NCI-H2081 (cell line): ENCODE measurements at places on chromosomes 6 and 20.

GRCh38 chr20:24815196-24815815 lies 133.8 kb upstream of the CST7 start:
- no peak for DNase-seq

- DNase-seq = peak; percentile 61
Observed at GRCh38 chr6:166786704-166787293, 159.7 kb upstream of the RPS6KA2 start.

GRCh38 chr6:132527791-132528190 lies 10.3 kb upstream of the TAAR9 start:
- DNase-seq = no peak

DNA sequence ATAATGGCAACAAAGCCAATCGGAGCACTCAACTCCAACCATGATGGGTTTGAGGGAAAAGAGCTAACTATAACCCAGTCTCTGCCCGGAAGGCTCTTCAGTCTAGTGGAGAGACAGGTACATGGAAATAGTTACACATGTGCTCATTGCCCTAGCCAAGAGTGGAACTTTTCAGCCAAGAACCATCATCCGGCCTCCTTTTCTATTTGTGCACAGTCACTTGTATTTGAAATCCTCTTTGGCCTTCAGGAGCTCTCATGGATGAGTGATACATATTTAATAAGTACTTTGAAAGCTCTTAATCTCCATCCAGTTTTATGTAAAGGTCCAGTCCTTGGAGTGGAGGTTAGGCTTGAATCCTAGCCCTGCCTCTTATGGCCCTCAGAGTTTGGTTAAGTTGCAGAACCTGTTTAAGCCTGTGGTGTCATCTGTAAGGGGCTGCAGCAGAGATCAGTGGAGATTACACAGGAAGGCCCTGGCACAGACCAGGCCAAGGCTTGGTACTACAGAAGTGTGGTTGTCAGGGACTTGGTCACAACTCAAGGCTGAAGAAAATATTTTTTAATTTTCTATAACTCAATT lies 72.3 kb upstream of the SMLR1 start:
- DNase-seq = no peak

- DNase-seq = peak; percentile 45
Observed at GRCh38 chr6:41683523-41684310, 45.4 kb downstream of the MDFI start.

GRCh38 chr6:31114541-31114878 lies at the start of gene PSORS1C1:
Gene PSORS1C1, plus strand, starts transcription at chr6:31114800. Its CDS starts 14,833 bp downstream, at chr6:31129633.
- DNase-seq = no peak

DNA sequence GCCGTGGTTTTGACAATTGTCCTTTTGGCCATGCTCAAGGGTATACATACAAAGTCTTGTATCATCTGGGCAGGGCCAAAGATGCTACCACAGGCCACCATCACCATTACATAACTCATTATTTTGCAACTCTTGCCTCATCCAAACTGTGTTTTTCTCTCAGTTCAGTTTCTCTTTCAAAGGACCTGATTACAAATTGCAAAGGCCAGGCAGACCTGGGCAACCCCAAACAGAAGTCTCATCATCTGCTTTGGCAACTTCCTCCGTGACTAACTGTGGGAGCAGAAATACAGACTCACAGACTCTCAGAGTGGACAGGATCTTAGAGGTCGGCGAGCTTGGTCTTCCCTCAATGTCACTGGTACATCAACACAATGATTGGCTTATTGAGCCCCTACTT lies 117.8 kb upstream of the NEDD9 start:
- no peak for DNase-seq

DNA sequence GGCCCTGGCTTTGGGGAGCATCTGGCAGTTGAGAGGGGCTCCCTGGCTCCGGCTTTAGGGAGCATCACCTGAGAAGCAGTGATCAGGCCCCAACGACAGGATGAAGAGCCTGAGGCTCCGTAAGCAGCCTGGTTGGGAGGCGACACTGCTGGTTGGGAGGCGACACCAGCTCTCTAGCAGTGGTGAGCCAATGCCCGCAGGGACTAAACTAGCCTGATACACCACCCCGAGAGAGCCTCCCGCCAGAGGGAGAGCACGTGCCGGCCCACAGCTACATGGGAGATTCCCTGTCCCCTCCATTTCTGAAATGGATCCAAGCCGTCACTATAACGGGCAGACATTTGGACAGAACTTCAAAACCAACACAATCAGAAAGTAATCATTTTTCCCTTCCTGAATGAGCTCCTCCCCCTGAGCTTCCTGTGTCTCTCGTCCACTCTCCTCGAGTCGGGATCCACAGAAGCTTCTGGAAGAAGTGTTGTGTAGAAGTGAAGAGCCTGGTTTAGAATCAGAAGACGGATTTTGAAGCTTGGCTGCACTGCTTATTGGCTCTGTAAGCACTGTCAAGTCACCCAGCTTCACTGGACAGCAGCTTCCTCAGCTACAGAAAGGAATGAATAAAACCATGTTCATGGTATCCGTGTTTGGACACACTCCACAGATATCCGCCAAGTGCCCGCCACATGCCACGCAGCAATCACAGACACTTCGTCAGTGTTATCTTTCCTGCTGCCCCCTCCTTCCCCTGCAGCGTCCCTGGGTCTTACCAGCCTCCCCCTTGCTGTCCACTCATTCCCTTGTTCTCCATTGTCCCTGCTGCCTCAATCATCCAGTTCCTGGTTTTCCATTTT lies 199.6 kb downstream of the TTLL2 start:
- DNase-seq = no peak

DNA sequence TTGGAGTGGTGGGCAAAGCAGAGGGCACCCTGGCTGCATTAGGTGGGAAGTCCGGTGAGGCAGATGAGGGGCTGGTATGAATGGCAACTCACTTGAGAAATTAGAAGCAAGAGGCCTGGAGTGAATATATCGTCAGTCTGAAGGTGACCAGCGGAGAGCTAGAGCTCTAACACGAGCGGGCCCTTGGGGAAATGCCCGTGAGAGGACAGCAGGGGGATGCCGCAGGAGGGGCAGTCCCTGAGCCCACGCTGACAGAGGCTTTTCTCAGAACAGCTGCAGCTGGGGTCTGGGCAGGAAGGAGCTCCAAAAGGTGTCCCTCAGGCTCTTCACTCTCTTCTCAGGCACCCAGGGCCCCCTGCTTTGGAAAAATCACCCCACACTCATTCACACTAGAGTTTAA lies 32.0 kb upstream of the CD93 start:
- no peak for DNase-seq

DNA sequence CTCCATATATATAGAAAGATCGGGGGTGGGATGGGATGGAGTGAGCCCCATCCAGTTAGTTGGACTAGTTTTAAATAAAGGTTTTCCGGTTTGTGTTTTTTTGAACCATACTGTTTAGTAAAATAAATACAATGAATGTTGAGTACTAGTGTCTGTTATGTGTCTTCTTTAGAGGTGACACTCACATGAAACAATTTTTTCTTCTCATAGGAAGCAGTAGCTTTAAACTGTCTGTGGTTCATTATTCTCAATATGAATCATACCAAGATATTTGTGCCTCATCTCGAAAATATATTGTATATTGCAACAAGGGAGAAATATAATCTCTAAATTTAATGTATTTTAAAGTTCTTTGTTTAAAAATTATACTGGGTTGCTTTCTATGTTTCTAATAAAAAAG lies 33.4 kb downstream of the HSF2 start:
- no peak for DNase-seq

GRCh38 chr20:40414843-40415615 lies 274.0 kb downstream of the MAFB start:
- no peak for DNase-seq

DNA sequence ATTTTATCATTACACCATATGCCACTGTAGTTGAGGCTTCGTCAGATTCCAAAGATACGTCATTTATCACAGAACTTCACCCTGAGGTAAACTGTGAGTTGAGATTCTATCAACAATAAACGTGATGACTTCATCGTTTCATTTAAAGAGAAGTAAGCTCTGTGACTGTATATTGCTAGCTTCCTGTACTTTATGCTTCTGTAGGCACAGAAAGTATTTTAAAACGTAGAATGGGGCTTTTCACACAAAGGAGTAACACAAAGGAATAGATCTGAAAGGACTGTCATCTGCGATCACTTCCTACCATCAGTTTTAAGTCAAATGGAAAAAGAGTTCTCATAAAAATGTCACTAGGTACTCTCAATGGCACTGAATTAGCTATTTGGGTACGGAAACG lies 234.4 kb upstream of the MCHR2 start:
- no peak for DNase-seq

DNA sequence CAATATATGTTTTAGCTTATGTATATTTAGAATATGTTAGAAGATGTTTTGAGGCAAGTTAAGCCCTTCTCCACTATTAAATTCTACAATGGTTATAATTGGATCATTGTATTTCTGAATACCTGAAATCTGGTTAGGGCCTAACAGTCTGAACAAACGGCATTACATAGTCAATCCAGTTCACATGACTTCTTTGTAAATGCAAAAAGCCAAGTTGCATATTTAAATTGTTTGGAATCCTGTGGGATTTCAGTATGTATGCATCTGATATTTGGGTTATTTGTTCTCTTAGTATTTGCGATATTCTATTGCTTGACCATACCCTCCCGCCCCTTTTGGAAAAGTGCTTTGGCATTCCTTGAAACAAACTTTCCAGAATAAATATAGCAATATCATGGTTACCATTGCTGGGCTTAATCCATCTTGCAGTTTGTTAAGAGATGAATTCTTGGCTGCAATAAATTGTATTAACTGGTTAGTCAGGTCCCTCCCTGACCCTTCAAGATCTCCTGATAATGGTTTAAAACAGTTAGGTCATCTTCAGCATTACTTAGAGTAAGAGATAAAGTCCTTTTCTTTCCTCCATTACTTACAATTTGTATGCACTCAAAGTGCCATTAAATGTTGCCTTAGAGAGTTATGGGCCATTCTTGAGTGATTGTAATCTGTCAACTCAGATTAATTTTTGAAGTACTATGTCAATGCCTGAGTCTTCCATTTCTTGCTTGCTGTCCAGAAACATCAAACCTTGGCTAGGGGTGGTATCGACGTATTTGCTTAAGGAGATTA lies 36.5 kb downstream of the LRRC1 start:
- no peak for DNase-seq

GRCh38 chr6:38337819-38338465 lies 301.8 kb downstream of the BTBD9 start:
- DNase-seq = no peak

GRCh38 chr6:155786528-155786927 lies 330.9 kb upstream of the NOX3 start:
- DNase-seq = no peak

DNA sequence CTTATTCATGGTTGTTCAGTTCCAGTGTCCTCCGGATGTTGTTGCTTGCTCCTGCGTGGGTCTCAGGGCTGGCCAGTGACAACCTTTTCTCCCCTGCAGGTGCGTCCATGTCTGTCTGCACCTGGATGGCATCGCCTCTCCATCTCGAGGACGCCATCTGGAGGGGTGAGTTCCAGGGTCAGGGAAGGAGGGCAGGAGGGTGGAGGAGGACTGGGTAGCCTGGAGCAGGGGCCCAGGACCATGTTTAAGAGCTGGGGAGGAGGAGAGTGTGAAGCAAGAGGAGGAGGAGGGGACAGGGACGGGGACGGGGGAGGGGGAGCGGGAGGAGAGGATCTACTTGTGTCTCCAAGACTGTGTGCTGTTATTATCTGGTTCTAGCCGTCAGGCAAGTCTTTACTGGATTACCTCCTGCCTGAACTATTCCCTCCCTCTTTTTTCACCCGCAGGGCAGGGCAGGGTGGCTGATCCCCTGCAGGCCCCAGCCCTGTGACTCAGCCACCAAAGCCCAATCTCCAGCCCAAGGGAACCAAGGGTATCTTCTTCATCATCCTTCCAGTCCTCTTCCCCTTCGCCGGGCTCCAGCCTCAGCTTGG lies 32.2 kb upstream of the TULP1 start:
- no peak for DNase-seq
